Activated CD4-positive, alpha-beta T cell treated with anti-CD3 and anti-CD28 coated beads for 4 hours (primary cell): ENCODE measurements at places on chromosomes 3 and 15.

DNA sequence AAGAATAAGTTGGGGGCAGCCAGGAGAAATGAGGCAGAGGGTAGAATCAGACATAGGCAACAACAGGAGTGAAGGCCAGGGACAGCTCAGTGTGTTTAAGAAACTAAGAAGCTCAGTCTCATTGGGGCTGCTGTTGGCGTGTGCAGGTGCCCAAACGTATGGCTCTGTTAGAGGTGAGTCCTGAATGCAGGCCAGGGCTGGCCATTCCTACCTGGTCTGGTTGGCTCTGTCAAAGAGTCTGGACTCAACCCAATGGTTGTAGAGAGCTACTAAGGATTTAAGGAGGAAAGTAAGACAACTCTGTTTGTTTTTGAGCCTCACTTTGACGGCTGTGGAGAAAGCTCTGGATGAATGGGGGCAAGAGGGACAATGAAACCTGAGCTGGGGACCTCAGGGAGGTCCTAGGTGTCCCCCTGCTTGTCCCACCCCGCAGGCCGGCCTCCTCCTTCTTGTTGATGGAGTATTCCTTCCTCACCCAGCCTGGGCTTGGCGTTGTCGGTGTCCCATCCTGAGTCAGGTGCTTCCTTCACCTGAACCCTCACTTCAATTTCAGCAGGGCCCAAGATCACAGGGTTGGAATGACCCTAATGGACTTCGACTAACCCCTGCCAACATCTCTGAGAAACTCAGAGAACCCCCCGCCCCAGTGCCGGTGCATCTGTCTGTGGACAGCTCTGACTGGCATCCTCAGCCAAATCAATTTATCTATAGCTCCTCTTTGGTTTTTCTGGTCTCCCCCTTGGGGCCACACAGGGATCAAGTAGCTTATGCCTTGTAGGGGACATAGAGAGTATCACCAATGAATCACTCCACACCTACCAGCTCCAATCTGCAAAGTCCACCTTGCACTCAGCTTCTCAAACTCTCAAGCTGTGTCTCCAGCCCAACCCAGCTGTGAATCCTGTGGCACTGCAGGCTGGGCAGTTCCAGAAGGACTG, 8.3 kb downstream of the ITGA11 start:
- no peak for DNase-seq

GRCh38 chr15:54540721-54541120, 562.5 kb downstream of the UNC13C start:
- no peak for DNase-seq

- no peak for DNase-seq
These were observed 24.7 kb upstream of the HHLA2 start for GRCh38 chr3:108271626-108272025.

- DNase-seq: no peak
These were observed 153.5 kb downstream of the FNDC3B start for GRCh38 chr3:172192830-172193415.

GRCh38 chr3:67774676-67775075, 120.3 kb upstream of the SUCLG2 start:
- DNase-seq: no peak

GRCh38 chr15:46307746-46308145, 672.9 kb downstream of the SQOR start:
- DNase-seq: no peak

- no peak for DNase-seq
These were observed 50.1 kb downstream of the MAGI1 start for GRCh38 chr3:65988411-65989180.

GRCh38 chr3:18443665-18444594, 18.8 kb upstream of the SATB1 start:
- DNase-seq: peak; percentile 23

GRCh38 chr3:10389995-10390394, 69.1 kb upstream of the SEC13 start:
- no peak for DNase-seq

DNA sequence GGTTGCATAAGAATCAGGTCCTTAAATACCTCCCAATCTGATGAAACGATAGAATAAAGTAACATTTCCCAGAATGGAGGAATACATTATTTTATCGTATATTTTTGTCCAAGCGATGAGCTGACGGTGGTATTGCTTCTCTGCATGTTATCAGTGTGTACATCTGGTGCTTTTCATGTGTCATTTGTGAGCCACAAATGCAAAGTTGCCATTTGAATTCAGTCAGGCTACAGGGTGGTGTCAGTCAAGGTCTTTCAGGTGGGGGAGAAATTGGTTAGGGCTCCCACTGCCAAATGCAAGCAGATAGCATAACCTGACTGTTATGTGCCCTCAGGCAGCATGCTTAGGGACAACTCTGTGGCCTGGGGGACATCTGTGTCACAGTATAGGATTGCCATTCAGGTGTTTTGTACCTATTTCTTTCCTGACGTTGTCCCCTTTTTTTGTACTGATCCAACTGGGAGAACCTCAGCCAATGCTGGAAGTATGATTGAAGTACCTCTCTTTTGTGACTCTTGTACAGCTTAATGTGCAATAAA, 26.5 kb upstream of the TIMP4 start:
- no peak for DNase-seq

GRCh38 chr3:57164217-57164656, 916 bp downstream of the IL17RD start:
- DNase-seq: peak; percentile 12

GRCh38 chr3:147941969-147942368, 532.8 kb downstream of the ZIC1 start:
- no peak for DNase-seq

- no peak for DNase-seq
These were observed 930 bp downstream of the CYP8B1 start for GRCh38 chr3:42874749-42875148.

DNA sequence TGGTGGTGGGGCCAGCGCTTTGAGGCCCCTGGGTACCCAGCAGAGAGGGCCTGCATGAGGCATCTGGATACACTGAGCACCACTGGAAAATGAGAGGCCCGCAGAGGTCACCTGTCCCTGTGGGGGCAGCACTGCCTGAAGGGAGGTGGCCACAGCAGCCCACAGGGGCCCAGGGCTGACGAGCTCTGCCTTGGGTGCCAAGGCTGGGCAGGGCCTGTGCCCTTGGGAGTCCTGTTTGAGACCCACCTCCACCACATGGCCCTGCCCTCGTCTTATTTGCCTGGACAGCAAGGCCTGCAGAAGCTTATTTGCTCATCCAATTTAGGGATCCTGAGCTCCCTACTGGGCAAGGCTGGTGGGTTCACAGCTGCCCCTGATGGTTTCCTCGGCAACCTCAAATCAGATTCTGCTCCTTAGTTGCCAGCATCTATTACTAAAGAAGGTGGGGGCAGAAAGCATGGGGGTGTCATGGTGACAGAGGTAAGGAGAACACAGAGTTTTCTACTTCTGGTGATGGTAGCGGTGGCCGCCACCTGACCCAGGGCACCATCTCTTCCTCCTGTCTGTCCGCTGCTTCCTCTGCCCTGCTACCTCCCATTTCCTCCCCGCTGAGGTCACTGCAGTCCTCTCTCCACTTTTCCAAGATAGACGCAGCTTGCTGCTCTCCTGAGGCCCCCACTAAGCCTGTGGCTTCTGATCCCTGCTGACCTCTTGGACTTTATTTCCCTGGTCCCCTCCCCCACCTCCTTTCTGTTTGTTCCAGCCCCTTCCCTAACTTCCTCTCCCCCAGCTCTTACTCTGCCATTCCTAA, 62.9 kb downstream of the HMCES start:
- DNase-seq: no peak

DNA sequence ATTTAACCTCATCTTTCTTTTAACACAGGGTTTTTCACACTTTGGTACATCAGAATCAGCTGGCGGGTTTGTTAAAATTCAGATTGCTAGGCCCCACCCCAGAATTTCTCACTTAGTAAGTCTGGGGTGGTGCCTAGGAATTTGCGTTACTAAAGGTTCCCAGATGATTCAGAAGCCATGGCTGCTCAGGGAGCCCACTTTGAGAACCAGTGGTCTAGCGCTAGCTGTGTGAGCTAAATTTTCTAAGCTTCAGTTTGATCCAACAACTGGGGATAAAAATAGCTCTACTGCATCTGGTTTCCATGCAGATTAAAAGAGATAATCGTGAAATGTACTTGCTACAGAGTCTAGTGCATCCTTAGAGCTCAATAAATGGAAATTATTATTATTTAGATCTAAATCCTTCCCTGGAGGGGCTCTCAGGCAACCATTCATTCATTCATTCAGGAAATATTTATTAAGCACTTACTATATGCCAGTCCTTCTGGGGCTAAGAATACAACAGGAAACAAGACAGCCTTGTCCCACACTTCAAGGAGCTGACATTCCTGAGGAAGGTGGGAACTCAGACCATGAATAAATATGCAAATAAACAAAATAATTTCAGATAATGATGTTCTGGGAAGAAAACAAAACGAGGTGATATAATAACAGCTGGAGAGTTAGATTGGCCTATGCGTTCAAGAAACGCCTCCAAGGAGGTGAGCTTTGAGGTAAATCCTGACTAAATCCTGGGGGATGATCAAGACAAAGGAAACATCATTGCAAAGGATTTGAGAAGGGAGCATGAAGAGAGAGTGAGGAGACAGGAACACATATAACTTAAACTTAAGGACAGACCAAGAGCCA, 3.9 kb upstream of the CIDEC start:
- DNase-seq: no peak
